ENCODE measurements at places on chromosomes 1 and 21. TPM values are rescaled to one million over a fixed set of nuclear protein-coding genes. Genes with fewer than 3 reads are reported as not detected.

DNA sequence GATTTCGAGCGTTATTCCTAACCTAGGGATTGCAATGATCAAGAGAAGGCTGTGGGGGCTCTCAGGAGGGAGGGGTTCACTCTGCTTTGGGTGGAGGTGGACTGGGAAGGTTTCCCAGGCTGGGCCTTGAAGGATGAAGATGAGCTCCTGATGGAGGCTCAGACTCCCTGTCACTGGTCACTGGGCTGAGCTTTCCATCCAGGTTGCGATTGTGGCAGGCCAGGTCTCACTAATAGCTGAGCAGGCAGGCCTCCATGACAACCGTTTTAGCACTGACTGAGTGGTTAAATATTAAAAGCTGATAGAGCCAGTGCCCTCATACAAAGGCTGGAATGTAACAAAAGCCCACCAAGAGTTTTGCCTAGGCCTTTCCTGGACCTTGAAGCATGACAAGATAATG is 36.2 kb upstream of the EFCAB14 start:
- no peak for DNase-seq

GRCh38 chr1:160346463-160346862 is 3.3 kb downstream of the NCSTN start:
- no peak for DNase-seq

- no peak for DNase-seq
Measured at GRCh38 chr1:108897865-108898720, 21.3 kb downstream of the GPSM2 start.

GRCh38 chr1:221725735-221726672 is 15.9 kb downstream of the DUSP10 start:
- DNase-seq = no peak

DNA sequence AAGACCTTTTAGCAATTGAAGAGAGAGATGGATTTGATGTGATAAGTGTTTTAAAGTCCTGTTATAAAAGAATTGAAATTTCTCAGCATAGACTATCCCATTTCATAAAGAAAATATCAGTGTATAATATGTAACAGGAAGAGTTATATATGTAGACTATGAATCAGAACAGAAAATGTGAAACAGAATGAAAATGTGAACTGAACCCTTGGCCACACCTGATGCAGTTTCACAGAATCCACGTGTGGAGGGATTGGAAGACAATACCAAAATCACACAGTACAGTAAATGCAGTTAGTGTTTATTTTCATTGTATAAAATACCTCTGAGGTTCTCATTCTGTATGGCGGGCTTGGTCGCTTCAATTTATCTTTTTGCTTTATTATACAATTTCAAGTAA is 9.9 kb upstream of the SLAMF1 start:
- DNase-seq = no peak

DNA sequence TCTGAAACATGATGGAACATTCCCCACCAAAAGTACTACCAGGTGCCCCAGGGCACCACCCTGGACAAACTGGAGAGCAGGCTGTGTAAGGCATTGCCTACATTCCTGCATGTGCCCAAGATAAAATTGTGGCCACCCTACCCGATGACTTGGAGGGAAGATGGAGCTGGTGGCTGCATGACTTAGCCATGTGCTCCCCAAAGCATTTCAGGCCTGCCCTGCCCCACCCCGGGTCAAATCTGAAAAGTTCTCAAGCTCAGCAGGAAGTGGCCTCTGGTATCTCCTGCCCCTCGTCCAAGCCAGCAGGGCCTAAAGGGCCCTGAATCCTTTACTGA is 8.5 kb downstream of the CD2 start:
- no peak for DNase-seq

DNA sequence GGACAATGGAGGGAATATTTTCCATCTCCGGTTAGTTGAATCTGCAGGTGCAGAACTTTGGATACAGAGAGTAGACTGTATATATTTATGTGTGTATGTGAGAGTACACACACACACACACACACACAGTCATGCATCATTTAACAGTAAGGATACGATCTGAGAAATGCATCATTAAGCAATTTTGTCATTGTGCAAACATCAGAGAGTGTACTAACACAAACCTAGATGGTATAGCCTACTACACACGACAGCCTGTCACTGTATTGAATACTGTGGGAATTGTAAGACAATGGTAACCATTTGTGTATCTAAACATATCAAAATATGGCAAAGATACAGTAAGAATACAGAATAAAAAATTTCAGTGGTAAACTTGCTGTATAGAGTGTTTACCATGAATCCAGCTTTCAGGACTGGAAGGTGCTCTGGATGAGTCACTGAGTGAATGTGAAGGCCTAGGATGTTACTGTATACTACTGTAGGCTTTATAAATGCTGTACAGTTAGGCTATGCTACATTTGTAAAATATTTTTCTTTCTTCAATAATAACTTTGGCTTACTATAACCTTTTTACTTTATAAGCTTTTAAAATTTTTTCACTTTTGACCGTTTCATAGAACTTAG is 138.5 kb downstream of the ZZZ3 start:
- no peak for DNase-seq

GRCh38 chr1:224253721-224254120 is 70.7 kb downstream of the DEGS1 start:
- no peak for DNase-seq

GRCh38 chr1:171457412-171457811 is 27.9 kb upstream of the PRRC2C start:
- no peak for DNase-seq

GRCh38 chr1:201708085-201708512 is 120.9 kb upstream of the IPO9 start:
- DNase-seq = no peak

- DNase-seq = no peak
Measured at GRCh38 chr1:78464449-78464891, 26.3 kb upstream of the PTGFR start.

DNA sequence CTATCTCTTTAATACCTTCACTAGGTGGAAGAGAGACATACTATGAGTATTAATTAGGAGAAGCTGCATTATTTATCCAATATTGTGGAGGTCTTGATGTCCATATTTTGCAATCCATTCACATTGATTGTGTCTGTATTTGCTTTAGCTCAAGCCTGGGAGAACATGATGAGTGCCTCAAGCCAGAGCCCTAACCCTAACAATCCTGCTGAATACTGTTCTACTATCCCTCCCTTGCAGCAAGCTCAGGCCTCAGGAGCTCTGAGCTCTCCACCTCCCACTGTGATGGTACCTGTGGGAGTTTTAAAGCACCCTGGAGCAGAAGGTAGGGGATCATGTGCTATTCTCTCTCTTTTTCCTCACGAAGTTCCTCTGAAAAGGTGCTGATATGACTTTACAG is 99.5 kb downstream of the CC2D1B start:
- no peak for DNase-seq

DNA sequence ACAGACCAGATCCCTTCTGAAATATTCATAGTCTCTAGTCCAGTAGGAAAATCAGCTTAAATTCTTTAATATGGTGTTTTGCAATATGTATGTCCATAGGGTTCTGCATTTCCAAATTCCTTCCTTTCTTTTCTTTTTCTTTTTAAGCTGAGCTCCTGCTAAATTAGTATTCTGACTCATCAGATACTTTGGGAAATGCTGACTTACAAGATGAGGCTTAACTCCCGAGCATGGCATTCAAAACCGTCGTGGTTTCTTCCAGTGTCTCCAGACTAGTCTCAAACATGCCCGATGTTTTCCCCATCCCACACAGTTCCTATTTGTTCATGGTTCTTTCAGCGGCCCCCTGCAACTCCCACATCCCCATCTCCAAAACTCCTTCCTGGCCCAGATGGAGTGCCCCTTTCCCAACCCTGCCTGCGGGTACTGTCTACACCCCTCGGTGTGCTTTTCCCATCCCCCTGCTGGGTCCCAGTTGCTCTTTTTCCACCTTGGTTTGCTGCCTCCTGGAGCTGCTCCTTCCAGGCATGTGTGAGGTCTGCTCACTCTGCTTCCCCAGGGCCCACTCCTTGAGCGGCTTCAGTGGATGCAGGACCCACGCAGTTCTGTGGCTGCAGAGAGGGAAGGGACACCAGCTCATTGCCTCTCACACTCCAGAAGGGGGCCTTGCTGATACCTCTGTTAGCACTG is 19.5 kb upstream of the ETV3 start:
- no peak for DNase-seq

- DNase-seq = no peak
Measured at GRCh38 chr21:33380483-33380998, 22.7 kb upstream of the IFNGR2 start.

DNA sequence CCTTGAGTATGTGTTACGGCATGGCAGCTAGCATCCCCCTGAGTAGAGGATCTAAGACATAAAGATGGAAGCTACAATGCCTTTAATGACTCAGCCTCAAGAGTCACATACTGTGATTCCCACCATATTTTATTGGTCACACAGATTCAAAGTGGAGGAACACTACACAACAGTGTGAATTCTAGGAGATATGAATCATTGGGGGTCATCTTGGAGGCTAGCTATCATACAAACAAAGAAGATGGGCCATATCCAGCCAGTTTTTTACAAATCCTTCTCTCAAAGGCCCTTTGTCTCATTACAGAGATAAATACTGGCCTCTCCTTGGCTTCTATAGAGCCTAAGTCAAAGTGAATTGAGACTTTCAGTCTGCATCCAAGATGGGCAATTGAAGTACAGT is 177.0 kb downstream of the TBX15 start:
- no peak for DNase-seq

DNA sequence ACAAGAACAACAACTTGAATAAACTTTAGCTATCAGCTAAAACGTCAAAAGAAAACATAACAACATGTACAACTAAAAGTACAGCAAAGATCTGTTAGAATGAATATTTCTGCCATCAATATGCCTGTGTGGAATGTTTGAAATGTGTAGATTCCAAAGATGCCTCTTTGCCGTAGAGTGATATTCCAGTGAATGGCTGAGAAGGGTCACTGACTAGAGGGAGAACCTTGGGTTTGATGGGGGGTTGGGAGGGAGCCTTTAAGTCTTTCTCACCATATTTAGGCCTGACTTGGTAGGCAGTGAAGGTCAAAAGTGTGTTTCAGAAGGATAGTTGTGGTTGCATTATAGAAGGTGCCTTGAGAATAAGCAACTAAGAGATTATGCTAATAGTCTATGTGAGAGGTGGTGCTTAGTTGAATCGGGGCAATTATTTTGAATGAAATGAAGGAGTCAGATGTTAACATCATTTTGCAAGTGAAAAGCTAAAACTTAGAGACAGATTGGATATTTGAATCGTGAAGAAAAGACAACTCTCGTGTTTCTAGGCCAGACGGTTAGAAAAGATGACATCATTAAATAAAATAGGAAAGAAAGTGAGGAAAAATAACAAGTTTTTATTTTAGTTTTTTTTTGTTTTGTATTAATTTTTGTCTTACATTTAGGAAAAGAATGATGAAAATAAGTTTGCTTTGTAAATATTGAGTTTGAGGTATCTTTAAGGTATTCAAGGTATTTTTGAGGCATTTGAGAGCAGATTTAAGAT is 53.8 kb downstream of the PLA2G4A start:
- no peak for DNase-seq

- no peak for DNase-seq
Measured at GRCh38 chr1:214401666-214402065, 120.7 kb downstream of the SMYD2 start.

- DNase-seq = no peak
Measured at GRCh38 chr1:75999034-75999433, 66.8 kb upstream of the ASB17 start.

GRCh38 chr1:46523496-46524353 is 27.7 kb downstream of the KNCN start:
- no peak for DNase-seq

DNA sequence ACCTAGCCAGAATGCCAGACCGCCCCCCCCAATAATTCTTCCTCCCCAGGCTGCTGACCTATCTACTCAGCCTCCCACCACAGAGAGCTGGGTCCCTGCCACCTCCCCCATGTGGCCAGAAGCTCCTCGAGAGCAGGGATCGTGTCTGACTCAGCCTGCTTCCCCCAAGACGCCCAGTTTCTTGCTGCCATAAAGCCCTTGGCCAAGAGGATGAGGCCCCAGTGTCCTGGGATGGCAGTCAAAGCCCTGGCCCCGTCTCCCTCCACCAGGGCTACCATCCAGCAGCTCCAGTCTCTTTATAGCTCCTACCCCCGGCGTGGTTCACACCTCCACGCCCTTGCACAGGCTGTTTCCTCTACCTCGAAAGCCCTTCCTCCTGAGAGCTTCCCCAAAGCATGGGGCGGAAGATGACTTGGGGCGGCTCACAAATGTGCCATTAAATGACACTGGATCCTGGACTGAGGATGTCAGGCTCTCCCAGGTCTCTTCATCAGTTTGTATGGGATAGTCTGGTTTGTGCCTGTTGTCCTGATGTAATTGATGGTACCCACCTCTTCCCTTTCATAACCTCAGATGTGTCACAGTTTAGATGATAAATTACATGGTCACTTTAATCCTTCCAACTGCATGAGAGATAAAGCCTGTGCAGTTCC is 13.2 kb downstream of the ADGRB2 start:
- DNase-seq = no peak

- DNase-seq = no peak
Measured at GRCh38 chr1:44684525-44684924, 10.0 kb downstream of the ARMH1 start.

- no peak for DNase-seq
Measured at GRCh38 chr1:233960386-233960785, 55.9 kb downstream of the SLC35F3 start.

DNA sequence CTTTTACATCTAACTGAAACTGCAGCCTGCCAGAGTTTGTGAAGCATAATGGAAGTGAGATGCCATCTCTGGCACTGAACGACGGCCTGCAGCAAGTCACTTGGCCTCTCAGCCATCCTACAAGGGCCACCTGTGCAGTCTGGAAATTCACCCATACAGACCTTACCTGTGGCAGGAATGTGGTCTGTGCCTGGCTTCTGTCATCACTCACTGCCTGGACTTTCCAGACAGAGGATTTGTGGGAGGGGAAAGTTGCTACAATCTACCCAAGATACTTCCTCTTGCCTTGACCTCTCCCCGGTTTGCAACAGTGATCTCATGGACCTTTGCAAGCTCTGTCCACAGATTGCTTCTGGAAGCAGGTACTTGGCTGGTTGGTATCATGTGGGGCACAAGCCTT is 58.4 kb upstream of the ATP1B1 start:
- DNase-seq = no peak

DNA sequence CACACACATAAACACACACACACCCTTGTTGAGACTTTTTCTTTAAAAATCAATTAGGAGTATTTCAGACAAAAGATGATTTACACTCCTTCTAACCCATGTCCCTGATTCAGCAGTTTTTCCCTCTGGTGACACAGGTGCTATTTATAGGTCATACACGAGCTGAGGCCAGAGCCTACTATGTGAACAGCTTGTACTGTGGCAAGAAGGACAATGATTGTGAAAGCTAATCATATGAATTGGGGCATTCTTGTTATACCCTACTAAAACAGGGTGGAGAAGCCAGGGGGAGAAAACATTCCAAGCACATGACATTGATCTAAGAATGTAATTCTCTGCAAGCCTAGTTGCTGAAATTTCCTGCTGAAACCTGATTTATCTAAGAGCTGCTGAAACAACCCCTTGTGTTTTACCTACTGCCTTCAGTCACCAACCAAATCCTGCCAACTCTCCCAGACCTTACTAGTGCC is 60.3 kb downstream of the XCL1 start:
- no peak for DNase-seq

- DNase-seq = no peak
Measured at GRCh38 chr1:240515505-240515904, 96.5 kb downstream of the GREM2 start.

TSSK3 gene
- polyA plus RNA-seq = 4.2 TPM

RHCE gene
- polyA plus RNA-seq = 0.88 TPM

KCNK1 gene
- polyA plus RNA-seq = 11.5 TPM

GJA8 gene
- 0.66 TPM for polyA plus RNA-seq

KRTAP13-2 gene
- not detected for polyA plus RNA-seq

OSBPL9 gene
- 159 TPM for polyA plus RNA-seq

LCE1E gene
- polyA plus RNA-seq = not detected

MTMR11 gene
- polyA plus RNA-seq = 33.5 TPM

C1QB gene
- 6.0 TPM for polyA plus RNA-seq

TRIM17 gene
- polyA plus RNA-seq = 12.3 TPM

FCGR2B gene
- polyA plus RNA-seq = 0.73 TPM

GUCA2B gene
- not detected for polyA plus RNA-seq
